Astrocyte (in vitro differentiated cells and primary cell): ENCODE measurements at places on chromosomes 5 and 9.

DNA sequence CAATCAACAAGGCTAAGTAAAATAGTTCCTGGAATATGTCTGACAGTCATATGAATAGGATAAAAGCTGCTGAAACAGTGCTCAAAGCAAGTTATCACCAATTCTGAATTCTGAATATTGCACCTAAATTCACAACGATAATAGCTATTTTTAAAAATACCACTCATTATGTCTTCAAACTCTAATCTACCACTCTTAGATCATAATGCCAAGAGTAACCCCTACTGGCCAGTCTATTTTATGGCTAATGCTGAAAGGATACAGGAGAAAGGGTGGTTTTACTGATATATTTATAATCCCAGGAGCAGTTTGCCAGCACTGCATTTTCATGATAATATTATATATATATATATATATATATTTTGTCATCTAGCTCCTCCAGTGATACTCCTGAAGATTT lies 232.8 kb downstream of the PDE4D start:
- no peak for DNase-seq

DNA sequence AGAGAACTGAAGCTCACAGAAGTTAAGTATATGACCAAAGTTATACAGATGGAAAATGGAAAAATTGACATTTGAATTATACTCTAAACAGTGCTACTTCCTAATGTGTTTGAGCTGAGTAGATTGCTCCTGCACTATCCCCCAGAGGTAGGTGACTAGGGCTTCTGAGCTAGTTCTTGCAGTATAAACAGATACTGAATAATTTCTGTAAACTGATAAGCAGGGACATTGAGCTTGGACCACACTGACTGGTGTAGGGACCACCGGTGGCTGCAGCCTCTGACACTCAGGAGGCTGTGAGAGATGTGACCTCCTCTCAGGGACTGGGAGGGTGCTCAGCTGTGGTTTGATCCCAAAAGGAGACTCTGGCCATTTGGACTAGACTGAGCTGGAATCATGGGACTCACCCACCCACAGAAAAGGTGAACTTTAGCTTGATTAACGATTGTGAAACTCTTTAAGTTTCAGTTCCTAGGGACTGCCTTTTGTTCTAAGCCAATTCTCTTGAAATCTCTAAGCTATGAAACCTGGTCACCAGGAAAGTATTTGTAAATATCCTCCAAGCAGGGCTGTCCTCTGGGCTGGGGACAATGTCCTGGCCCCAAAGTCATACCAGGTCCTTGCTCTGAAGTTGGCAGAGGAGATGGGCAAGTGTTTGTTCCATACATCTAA lies 291.5 kb downstream of the SEC61B start:
- DNase-seq = no peak

GRCh38 chr5:149221731-149222342 lies 49.8 kb upstream of the AFAP1L1 start:
- peak; percentile 80 for DNase-seq

DNA sequence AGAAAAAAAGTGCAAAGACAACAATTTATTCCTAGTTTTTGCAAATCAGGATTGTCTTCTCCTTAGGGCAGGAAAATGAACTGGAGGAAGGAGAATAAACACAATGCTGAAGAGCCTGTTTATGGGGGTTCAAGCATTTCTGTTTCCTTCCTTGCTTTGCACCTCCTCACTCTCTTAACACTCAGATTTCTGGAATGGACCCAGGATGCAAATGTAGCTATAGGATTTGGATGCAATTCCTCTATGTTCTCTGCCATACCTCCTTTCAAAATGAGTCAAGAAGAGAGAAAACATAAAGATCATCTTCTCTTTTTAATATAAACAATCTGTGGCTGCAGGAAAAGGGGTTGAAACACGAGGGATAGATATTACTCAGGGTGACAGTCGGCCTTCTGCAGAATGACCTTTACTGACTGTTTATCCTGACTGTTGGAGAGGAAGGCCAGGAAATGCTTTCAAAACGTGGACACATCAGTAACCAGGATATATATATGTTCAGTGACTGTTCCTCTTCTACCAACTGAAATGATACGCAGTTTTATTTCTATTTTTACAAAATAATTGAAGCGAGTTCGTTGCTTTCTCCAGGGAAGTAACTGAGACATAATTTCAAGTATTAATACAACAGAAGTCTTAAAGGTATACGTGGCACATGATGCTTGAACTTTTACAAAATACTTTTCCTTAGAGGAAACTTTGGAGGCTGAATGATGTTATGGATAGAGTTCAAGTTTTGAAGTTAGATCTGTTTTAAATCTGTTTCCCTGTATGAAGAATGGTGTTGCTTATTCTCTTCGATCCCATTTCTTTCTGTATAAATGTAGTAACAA lies 44.4 kb downstream of the ACTBL2 start:
- DNase-seq = no peak
